Stimulated activated CD4-positive, alpha-beta T cell treated with anti-CD3 and anti-CD28 coated beads, Interleukin-1b, Interleukin-23, amount 100 ng/mL, for 1 hour (primary cell): ENCODE measurements at places on chromosomes 12 and 14.
A peak's percentile ranks its signal among the peaks of the same experiment; 100 is the strongest.

DNA sequence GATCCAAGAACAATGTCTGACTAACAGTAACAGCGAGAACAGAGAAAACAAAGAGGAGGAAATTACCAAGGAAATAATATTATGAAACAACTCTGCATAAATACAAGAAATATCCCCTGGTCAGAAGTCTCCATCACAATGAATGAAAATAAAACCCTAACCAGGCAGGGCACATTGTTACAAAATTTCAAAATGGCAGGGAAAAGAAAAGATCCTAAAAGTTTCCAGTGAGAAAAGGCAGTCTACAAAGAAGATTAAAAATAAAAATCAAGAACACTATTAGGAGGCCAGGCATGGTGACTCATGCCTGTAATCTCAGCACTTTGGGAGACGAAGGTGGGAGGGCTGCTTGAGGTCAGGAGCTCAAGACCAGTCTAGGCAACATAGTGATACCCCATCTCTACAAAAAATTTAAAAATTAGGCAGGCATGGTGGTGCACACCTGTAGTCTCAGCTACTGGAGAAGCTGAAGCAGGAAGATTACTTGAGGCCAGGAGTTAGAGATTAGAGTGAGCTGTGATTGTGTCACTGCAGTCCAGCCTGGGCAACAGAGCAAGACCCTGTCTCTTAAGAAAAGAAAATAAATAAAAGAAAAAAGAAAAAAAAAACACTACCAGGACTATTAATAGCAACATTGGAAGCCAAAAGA is 47.8 kb downstream of the FERMT2 start:
- no peak for DNase-seq

- no peak for DNase-seq
These were observed 64.2 kb downstream of the DRAM1 start for GRCh38 chr12:101941306-101942249.

DNA sequence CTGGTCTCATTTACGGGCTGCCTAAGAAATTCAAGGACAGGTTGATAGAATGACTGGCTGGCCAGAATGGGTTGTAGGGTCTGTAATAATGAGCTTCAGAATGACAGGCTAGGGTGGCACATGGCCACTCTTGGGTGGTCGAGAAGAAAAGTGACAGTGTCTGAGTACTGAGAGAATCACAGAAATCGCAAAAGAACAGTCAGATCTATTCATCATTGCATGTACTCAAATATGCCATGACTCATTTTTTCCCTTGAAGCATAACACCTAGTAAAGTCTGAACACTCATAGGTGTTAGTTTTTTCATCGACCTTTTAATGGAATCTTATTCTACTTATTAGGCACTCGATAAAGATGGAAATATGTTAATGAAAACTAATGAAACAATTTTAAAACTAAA is 37.8 kb upstream of the SEL1L start:
- DNase-seq, result no peak

GRCh38 chr14:101977311-101978071 is 13.1 kb downstream of the DYNC1H1 start:
- DNase-seq, result no peak

DNA sequence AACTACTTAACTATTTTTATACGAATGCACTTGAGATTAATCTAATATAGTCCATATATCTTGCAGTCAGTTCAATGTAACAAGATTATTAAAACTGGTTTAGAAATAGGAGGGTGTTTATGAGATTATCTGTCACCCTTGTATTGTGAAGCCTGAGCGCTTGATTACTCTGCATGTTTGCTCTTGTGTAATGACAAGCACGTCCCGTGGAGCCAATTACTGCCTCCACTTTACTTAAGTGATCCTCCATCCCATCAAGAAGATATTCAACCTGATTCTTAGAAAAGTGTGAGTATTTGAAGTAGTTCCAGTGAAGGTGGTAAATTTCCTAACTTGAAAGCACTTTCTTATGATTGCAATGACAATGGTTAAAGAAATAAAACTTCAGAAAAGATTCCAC is 415.2 kb upstream of the GARIN6 start:
- no peak for DNase-seq

- DNase-seq, result no peak
These were observed 43.3 kb downstream of the IQSEC3 start for GRCh38 chr12:109872-110271.

- DNase-seq, result peak; percentile 25
These were observed 556 bp downstream of the TIMM9 start for GRCh38 chr14:58426670-58427280.

- no peak for DNase-seq
These were observed 19.4 kb downstream of the RAB3IP start for GRCh38 chr12:69758105-69758504.

GRCh38 chr14:59376686-59377085 is 88.5 kb downstream of the GPR135 start:
- no peak for DNase-seq

GRCh38 chr14:47526591-47527244 is 148.7 kb downstream of the MDGA2 start:
- no peak for DNase-seq

DNA sequence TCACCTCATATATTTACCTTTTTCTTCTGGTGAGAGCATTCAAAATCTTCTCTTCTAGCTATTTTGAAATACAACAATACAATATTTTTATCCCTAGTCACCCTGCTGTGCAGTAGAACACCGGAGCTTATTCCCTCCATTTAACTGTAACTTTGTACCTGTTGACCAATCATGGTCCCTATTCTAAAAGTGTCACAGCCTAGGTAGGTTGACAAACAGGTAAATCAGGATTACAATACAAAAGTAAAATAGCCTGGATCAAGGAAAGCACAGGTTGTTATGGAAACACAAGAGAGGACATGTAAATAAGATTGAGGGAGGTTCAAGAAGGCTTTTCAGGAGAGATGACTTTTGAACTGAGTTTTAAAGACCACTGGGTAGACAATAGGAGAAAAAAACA is 670.9 kb downstream of the DIO2 start:
- DNase-seq, result no peak

GRCh38 chr14:49972823-49973222 is 79.9 kb downstream of the ARF6 start:
- DNase-seq, result peak; percentile 2

GRCh38 chr12:131912518-131913274 is 16.4 kb upstream of the PUS1 start:
- DNase-seq, result no peak

- no peak for DNase-seq
These were observed 90.4 kb downstream of the SLC24A4 start for GRCh38 chr14:92413379-92413778.

GRCh38 chr14:71289536-71289935 is 382.3 kb downstream of the PCNX1 start:
- DNase-seq, result no peak

DNA sequence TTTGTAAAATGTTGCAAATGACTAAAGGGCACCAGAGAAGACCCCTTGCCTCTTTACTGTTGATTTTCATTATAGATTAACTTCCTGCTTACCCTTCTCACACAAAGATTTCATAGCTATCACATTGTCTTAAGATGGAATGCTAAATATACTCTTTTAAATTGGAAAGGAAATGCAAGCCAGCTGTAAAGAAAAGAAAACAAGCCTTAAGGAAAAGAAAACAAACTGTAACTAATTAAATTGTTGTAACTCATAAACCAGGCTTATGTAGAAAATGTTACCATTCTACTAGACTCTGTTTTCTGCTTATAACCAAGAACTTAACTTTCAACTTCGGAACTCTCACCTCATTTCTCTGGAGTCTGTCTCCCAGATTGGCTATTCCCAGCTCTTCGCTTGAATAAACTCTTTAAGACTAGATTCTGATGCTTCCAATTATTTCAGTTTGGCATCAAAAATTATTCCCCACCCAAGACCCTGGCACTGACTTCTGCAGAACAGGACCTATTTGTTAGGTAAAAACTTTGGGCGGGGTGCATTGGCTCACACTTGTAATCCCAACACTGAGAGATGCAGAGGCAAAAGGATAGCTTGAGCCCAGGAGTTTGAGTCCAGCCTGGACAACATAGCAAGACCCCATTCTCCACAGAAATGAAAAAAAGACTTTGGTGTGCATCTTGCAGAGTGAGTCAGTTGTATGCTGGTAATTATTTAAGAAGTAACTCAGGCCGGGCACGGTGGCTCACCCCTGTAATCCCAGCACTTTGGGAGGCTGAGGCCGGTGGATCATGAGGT is 36.6 kb upstream of the CIT start:
- no peak for DNase-seq

GRCh38 chr12:124759841-124760503 is 103.7 kb downstream of the SCARB1 start:
- no peak for DNase-seq

DNA sequence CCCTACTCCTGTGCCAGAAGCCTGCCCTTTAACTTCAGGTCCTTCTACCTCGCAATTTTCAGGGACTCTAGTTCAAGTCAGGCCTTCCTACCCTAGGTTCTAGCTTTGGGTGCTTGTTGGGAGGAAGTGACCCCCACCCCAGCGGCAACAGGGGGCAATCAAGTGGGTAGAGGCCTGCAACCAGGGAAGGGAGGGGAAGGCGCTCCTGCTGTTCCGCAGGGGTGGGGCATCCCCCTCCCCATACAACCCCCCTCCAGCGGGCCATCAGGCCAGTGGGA is 204 bp upstream of the PRPH start:
- no peak for DNase-seq
